CD4-positive, alpha-beta T cell treated with Interferon alpha-2 for 1 hour (primary cell): ENCODE measurements at places on chromosomes 13 and 19.

DNA sequence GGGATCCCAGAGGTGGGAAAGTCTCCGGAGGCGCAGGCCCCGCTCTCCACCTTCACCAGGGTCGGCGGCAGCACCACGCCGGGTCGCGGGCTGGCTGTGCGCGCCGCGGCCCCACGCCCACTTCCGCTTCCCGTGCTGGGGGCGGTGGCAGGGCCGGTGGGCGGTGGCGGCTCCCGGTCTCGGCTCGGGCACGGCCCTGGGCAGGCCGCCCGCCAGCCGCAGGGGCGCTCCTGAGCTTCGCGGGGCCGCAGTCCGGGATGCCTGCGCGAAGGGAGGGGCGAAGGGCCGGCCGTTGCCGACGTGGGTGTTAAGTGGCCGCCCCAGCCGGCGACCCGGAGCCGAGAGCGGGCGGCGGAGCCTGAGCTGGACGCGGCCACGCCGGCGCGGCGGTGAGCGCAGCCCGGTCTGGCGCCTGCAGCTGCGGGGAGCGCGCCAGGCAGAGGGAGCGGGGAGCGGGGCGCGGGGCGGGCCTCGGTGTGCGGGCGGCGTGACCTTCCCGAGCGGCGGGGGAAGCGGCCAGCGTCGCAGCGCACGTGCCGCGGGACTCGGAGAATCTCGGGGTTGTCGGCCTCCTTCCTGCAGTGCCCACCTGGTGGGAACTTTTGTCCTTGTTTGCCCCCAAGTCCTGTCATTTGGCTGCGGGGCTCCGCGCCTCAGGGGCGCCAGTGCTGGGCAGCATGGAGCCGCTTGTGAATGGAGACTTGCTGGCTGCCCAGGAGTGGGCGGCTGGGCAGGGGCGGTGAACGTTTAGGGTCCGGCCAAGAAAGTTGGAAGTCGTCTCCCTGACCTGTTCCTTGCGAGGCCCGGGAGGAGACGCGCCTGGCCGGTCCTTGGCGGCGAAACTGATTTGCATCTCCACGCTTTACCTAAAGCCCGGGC lies at the start of gene SLC25A15:
SLC25A15 (plus strand) TSS at position 337 of the 879 bp plus-strand sequence. CDS start 3,616 bp downstream, outside the sequence.
- peak; percentile 59 for DNase-seq

DNA sequence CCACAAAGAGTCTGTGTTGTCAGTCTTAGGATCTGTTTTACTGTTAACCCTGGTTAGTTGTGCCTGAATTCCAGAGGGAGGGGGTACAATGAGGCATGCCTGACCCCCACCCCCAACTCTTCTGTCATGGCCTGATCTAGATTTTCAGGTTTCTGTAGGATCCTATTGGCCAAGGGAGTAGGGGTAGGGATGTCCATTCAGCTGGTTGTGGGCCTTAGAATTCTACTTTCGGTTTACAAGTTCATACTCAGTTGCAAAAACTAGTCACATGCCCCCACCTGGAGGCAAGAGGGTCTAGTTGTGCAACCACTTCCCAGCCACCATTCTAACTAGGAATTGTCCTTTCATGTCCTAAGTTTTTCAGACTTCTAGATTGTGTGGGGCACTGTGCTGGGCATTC lies 94.3 kb upstream of the MBNL2 start:
- no peak for DNase-seq

- peak; percentile 93 for DNase-seq
Observed at GRCh38 chr19:36115453-36116343, at the start of gene TBCB. TSS of gene TBCB (plus strand) at chr19:36115468. CDS start at chr19:36115561, 93 bp downstream.

GRCh38 chr19:5339950-5340636 lies 519 bp downstream of the PTPRS start:
- no peak for DNase-seq
